ENCODE measurements at places on chromosomes 3 and 15. TPM values are rescaled to one million over a fixed set of nuclear protein-coding genes. Genes with fewer than 3 reads are reported as not detected.

DNA sequence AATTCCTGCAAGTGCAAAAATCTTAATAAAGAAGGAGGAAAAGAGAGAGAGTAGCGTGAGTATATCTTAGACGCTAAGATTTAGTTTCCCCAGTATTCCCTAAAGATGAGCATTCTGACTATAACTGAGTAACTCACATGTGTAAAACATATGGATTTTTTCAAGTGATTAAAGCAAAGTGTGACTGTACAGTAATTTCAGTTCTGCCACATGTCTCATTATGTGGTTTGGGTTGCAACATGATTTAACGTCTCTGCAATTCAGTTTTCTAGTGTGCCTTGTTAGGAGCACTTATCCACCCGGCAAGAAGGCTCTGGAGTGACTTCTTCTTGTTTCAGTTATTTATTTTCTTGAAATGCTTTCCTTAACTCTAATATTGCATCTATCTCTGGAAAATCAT lies 514.1 kb downstream of the ROBO1 start:
- no peak for DNase-seq

DNA sequence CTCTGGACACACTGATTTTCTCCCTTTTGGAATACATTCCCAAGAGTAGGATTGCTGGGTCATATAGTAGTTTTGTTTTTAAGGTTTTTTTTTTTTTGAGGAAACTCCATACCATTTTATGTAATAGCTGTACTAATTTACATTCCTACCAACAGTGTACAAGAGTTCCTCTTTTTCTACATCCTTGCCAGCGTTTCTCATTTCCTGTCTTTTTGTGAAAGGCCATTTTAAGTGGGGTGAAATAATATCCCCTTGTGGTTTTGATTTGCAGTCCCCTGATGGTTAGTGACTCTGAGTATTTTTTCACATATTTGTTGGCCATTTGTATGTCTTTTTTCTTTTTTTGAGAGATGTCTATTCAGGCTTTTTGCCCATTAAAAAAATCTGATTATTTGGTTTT lies 1205.5 kb downstream of the ROBO1 start:
- DNase-seq, result no peak

DNA sequence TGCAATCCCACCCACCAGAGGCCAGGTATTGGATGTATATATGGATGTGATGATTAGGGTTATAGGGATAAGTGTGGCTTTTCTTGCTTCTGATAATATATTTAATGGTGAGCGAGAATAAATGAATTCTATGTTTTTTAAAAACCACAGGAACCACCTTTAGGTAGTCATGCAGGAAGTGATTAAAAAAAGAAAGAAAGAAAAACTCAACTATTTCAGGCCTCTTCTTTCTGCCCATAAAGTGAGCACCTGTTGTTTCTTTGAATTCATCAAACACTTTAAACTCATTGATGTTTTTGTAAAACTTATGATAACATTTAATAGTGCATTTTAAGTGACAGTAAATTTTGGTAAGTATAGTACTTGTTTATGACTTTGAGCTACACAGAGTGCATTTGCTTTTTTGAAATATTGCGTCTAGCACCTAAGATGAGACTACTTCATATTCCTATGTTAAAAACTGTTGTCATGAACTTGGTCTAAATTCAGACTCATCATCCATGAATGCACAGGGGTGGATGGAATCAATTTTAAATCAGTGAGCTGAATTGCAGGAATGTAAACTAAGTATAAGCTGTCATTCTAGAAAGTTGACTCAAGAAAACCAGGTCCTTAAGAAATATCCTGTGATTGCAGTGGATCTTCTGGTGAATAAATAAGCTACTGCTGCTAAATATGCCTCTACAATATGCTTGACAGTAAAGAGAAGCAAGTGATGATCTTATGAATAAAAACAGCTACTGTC lies 764.4 kb upstream of the NECTIN3 start:
- DNase-seq, result no peak

DNA sequence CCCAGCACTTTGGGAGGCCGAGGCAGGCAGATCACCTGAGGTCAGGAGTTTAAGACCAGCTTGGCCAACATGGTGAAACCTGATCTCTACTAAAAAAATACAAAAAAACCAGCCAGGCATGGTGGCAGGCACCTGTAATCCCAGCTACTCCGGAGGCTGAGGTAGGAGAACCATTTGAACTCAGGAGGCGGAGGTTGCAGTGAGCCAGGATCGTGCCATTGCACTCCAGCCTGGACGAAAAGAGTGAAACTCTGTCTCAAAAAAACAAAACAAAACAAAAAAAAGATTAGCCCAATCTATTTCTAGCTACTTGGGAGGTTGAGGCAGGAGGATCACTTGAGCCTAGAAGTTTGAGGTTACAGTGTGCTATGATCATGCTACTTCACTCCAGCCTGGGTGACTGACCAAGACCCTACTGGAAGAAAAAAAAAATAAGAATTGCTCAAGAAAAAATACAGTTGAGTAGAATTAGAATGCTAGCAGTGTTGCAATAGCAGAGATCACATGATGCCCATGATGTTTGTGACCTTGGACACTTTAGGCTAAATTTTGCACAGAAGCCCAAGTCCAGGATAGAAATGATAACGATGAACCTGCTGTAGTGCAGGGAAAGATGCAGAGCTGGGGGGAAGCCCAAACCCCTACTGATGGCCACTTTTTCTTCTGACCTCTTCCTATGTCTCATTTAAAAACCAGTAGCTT lies 162.2 kb downstream of the LPP start:
- DNase-seq, result no peak

GRCh38 chr3:127964053-127964452 lies 49.0 kb downstream of the KBTBD12 start:
- DNase-seq, result no peak

GRCh38 chr3:23706111-23706510 lies 99.6 kb upstream of the UBE2E1 start:
- no peak for DNase-seq

DNA sequence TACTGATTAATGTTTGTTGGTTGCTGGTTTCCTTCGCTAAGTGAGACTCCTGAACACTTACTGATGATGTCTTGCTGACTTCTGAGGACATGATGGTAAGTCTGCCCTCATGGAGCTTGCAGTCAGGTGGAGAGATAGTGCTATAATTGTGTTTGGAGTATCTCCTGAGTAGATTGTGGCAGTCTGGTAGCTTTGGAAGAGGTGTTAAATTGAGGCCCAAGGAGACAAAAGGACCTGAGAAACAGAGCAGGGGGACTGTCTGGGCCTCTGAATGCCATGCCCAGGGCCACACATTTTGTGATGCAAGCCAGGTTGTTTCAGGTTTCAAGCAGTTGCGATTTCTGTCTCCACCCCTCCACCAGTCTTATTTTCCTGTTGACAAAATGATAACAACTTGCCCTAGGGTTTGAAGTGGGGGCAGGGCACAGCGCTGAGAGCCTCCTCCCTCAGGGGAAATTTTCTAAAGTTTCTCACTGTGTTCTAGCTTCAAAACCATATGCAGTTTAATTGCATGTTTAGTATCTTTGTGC lies 16.7 kb downstream of the SMAD3 start:
- peak; percentile 64 for DNase-seq

DNA sequence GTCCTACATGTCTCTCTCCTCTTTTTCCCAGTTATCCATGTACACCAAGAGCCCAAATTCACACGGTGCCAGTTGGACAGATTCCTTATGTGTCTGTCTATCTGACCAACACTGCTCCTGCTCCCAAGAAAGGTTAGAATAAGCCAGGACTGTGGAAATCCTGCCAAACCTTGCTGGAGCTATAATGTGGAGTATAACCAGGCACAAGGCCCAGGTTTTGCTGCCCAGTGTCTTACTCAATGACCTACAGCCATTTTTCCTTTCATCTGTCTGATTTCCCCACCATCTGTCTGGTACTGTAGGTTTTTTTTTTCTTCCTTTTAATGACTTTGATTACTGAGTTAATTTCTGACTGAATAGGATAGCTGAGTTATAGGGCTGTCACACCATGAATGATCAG lies 26.5 kb upstream of the MINDY4B start:
- DNase-seq, result no peak

PTX3 gene
- not detected for polyA plus RNA-seq

DNA sequence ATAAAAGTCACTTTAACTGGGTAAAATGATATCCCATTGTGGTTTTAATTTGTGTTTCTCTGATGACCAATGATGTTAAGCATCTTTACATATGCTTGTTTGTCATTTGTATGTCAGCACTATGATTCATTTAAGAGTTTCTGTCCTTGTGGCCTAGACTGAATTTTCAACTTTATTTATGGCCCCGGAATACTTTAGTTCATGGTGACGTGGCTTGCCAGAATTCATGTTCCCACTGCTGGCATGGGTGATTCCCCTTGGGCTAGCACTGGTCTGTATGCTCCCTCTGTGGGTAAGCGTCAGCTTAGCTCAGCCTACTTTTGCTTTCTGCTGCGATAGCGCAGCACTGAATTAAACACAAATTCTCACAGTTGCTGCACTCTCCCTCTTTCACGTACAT lies 436.3 kb upstream of the SGO1 start:
- DNase-seq, result no peak

TGM4 gene
- 0.22 TPM for polyA plus RNA-seq

GRCh38 chr3:61417352-61417751 lies 144.0 kb upstream of the PTPRG start:
- no peak for DNase-seq

GRCh38 chr3:105904251-105904650 lies 35.4 kb upstream of the CBLB start:
- no peak for DNase-seq

GRCh38 chr3:161267646-161268045 lies 46.5 kb downstream of the NMD3 start:
- no peak for DNase-seq

DNA sequence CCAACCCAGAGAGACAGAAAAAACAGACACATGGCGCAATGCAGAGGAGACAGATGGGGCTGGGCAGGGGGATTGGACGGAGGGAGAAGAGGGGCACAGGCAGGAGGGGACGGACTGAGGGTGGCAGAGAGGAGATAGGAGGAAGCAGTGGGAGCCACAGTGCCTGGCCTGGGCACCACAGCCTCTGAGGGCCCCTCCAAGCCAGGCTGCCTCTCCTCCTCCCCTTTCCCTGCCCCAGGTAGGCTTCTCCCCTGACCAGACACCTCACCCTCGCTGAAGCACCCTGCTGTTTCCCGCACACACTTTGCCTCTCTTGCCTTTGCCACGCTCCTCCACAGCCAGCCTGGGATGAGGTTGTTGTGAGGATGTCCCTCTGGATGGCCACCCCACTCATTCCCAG lies 84.0 kb upstream of the PRR20G start:
- no peak for DNase-seq

PARP9 gene
- 13.1 TPM for polyA plus RNA-seq

- DNase-seq, result no peak
These were observed 324.8 kb upstream of the ONECUT1 start for GRCh38 chr15:53114960-53115359.

- DNase-seq, result no peak
These were observed 36.3 kb downstream of the KNL1 start for GRCh38 chr15:40630313-40630712.

GRCh38 chr15:69457304-69458280 lies 5.0 kb downstream of the RPLP1 start:
- DNase-seq, result no peak

GRCh38 chr3:159924411-159924810 lies 64.2 kb upstream of the IL12A start:
- no peak for DNase-seq

DNA sequence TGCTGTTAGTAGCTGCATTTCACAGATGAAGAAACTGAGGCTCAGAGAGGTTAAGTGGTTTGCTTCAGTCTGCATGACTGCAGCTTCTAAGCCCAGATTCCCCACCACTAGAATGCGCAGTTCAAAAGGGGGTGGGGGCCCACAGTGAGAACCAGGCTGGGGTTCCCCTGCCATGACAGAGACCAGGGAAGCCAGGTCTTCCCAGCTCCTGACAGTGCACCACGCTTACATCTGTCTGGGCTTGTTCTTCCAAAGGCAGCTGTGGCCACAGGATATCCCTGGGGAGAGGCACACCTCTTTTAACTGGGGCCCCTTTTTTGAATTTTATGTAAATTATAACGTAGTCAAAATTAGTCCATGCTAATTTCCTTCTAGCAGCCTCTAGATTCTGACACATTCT lies 5.3 kb downstream of the PLEKHO2 start:
- DNase-seq, result no peak

CHL1 gene
- 9.8 TPM for polyA plus RNA-seq

CCDC66 gene
- 18.5 TPM for polyA plus RNA-seq

- no peak for DNase-seq
These were observed 62.7 kb upstream of the TFRC start for GRCh38 chr3:196144383-196145105.

CYP1A1 gene
- polyA plus RNA-seq, result not detected

GRCh38 chr15:69612112-69612511 lies 159.5 kb downstream of the RPLP1 start:
- DNase-seq, result no peak

- DNase-seq, result no peak
These were observed 39.6 kb downstream of the ADIPOQ start for GRCh38 chr3:186882150-186882524.

DNA sequence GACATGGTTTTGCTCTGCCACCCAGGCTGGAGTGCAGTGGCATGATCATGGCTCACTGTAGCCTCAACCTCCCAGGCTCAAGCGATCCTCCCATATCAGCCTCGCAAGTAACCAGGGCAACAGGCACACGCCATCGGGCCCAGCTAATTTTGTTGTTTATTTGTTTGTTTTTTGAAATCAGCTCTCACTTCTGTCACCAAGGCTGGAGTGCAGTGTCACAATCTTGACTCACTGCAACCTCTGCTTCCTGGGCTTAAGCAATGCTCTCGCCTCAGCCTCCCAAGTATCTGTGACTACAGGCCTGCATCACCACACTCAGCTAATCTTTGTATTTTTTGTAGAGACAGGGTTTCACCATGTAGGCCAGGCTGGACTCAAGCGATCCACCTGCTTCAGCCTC lies 26.3 kb upstream of the PLCH1 start:
- no peak for DNase-seq

- no peak for DNase-seq
These were observed 26.3 kb downstream of the COL6A6 start for GRCh38 chr3:130543322-130543721.

SUSD5 gene
- polyA plus RNA-seq, result 0.08 TPM

COL6A5 gene
- not detected for polyA plus RNA-seq

GABPB1 gene
- polyA plus RNA-seq, result 40.1 TPM

DNA sequence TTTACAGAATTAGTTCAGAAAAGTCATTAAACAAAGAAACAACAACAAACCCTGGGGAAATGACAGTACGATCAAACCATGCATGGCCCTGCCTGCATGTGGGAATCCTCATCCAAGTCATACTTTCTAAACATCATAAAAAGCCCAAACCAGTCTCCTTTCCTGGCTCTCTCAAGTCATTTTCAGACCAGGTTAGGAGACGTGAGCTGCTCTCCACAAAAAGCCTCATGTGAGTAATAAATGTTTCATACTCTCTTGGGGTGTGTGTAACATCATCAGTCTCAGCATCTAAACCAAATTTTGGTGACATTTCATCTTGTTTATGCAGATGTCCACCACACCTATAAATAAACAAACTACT lies 18.9 kb downstream of the GREM1 start:
- no peak for DNase-seq

GRCh38 chr3:37301980-37302708 lies 127.8 kb upstream of the LRRFIP2 start:
- DNase-seq, result no peak

EPHB3 gene
- not detected for polyA plus RNA-seq
